Right cardiac atrium (tissue), 5 donors: ENCODE measurements at places on chromosomes 1 and 21.

- DNase-seq, result no peak
These were observed 146.9 kb downstream of the MIS18A start for GRCh38 chr21:32131960-32132359.

DNA sequence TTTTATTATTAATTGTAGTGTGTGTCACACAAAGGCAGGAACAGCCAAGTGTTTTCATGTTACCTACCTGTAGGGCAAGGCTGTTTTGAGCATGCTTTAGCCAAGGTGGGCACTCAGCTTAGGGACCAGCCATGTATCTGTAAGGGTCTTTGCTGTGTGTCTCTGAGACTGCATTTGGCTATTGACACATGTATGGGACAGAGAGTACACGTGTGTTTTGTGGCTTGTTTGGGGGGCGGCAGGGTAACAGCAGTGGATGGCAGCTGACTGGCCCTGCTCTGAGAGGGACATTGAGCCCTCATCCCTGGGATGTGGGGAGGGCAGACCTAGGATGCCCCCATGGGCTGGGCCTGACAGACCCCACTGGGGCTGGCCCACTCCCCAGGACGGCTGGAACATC lies 6.9 kb downstream of the CATSPER4 start:
- DNase-seq, result no peak

- DNase-seq, result no peak
These were observed 60.3 kb downstream of the PGBD5 start for GRCh38 chr1:230365723-230366307.

DNA sequence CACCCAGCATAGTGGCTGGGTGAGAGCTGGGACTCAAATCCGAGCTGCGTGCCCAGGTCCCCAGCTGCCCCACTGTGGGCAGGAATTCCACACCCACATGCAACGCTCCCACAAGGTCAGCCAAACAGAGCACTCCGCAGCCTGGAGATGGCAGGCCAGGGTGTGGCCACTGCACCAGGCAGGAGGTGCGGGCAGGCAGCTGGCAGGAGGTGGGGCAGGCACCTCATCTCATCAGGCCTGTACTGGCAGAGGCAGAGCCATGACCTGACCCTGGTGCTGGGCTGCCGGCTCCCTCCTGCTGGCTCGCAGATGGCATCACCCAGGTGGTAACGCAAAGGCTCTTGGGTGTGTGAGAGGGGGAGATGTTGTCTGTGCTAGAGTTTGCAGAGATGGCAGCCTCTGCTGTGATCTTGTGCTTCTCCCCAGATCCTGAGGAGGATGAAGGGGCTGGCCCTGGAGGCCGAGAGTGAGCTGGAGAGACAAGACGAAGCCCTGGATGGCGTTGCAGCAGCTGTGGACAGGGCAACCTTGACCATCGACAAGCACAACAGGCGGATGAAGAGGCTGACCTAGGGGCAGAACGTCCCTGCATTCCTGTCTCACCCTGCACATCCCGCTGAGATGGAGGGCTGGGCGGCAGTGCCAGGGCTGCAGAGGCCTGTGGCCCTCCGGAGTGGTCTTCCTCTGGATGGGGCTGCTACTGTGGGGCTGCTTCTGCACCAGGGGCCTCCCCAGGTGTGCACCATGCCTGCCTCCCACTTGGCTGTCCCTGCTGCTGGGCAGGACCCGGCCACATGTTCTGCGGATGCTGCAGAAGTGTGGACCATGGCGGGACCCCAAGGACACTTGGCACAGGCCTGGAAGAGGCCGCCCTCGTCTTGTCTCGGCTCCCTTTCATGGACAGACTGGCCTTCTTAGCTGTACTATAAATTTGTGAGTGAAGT lies 35.1 kb upstream of the PRSS38 start:
- DNase-seq, result peak; percentile 34

- peak; percentile 52 for DNase-seq
These were observed 5.4 kb downstream of the NEK7 start for GRCh38 chr1:198162091-198162767.

GRCh38 chr1:156926175-156926574 lies 5.7 kb downstream of the LRRC71 start:
- DNase-seq, result peak; percentile 83
